ENCODE measurements at places on chromosomes 7 and 10. TPM values are rescaled to one million over a fixed set of nuclear protein-coding genes. Genes with fewer than 3 reads are reported as not detected.

DNA sequence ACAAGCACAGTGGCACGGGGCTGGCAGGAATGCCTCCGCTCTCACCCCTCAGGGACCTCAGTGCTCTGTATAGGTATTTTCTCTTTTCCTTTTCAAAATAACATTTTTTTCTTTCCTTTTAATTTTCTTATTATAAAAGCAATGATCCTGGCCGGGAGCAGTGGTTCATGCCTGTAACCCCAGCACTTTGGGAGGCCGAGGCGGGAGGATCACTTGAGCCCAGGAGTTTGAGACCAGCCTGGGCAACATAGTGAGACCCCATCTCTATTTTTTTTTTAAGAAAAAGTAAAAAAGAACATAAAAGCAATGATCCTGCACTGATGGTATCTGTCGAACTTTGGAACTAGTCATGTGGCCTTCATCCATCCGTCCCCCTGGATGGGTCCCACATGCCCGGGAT lies 3.2 kb downstream of the PRF1 start:
- no peak for DNase-seq

DNA sequence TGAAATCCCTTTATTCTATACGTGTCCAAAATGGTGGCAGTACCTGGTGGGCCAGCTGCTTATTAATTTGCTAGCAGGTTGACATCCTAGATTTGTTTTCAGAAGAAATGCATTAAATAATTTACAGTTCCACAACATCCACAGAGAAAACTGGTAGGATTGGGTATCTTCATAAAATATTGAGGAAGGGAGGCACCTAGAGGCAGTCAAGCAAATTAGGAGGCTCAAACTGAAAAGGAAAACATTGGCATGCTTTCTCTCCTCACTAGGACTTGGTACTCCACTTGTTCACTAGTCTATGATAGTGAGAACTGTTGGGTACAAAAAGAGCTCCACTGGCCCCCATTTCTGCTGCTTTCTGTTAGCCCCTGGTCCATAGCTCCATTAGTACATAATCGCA lies 18.3 kb upstream of the LRGUK start:
- DNase-seq = no peak

DNA sequence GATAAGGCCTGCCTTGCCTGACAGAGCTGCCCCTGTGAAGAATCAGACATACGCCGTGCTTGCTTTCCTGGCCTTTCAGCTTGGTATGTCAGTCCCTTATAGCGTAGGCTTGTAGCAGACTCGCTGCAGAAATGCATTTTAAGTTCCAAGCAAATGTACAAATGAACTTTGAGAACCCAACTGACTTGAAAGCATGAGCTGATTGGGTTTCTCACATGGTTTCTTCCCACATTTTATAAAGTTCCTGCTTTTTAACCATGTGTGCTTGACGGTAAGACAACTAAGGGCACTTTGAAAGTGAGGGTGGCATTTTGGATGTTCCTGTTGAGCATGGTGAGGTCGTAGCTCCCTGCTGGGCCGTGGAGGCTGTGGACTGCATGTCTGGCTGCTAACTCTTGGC lies 62.6 kb downstream of the CCNY start:
- DNase-seq = no peak

GRCh38 chr10:102449321-102450123 lies 1.8 kb downstream of the C10orf95 start:
- peak; percentile 78 for DNase-seq

DNA sequence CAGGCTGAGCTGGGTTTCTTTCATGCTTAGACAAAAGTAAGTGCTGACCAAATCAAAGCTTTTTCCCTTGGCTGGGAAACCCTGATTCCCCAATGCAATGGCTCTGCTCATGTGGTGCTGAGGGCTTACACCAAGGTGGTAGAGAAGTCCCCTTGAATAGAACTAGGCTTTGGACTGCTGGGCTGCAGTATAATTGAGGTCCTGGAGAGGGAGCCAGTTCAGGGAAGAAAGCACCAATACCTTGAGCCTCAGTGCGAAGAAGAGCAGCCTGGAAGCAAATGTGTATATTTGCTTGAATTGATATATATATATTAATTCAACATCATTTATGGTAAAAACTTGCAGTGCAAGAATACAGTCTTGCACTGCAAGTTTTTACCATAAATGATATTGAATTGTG lies 391.1 kb downstream of the RPS24 start:
- no peak for DNase-seq

- no peak for DNase-seq
Observed at GRCh38 chr10:81367132-81367531, 507.9 kb upstream of the NRG3 start.

GRCh38 chr7:92671505-92672169 lies 81.4 kb upstream of the FAM133B start:
- DNase-seq = no peak

DNA sequence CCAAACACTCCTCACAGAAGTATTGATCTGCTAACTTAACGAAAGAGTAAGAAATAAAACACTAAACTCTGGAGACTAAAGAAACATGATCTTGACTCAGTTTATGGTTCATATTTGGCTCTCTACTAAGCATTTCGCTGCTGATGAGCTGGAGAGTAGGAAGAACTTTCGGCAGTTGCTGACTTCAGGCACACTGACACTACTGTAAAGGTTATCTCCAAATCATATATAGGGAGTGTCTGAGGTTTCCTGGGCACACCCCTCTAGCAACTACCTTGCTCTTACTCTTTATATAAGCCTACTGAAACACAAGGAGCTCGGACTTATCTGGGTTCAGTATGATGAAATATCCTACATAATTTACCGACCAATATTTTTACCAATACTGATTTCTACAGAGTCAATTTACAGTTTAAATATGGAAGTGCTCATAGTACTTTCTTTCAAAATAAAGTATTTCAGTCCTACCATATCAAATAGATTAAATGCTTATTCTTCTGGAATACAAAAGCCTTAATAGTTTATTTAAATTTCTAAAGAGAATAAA lies 39.5 kb downstream of the ERCC6 start:
- DNase-seq = no peak

- DNase-seq = no peak
Observed at GRCh38 chr7:18165166-18165565, 137.5 kb upstream of the PRPS1L1 start.

DNA sequence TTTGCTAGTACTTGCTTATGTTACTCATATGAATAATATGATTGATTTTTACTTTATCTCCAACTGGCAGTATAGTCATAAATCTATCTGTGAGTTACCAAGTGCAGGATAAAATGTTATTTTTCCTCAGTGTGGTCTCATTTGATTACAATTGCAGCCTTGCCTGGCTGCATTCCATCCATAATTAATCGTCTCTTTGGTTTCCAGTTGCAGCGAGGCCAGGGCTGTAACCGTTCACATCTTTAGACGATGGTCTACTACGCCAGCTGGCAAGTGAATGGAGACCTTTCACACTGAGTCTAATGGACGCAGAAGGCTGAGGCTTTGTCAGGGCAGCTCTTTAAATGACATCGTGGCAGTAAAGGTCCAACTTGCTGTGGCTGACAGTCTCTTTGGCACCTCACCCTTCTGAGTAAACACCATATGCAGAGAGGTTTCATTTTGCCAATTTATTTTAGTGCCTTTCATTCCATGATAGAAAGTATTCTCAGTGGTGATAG lies 84.0 kb downstream of the ARL4A start:
- DNase-seq = peak; percentile 33

- no peak for DNase-seq
Observed at GRCh38 chr10:66095610-66096009, 830.2 kb upstream of the LRRTM3 start.

GRCh38 chr10:126425489-126426065 lies 37.3 kb upstream of the ADAM12 start:
- no peak for DNase-seq

CYP3A5 gene
- not detected for total RNA-seq

DRGX gene
- total RNA-seq = not detected

NAT16 gene
- not detected for total RNA-seq

CPA1 gene
- total RNA-seq = 0.46 TPM

Data from uterus (tissue), 4 donors.